Osteocyte (in vitro differentiated cells): ENCODE measurements at places on chromosomes 13 and 19. TPM values are rescaled to one million over a fixed set of nuclear protein-coding genes. Genes with fewer than 3 reads are reported as not detected.

GRCh38 chr13:29539856-29540255, 55.6 kb downstream of the SLC7A1 start:
- no peak for DNase-seq

- DNase-seq = no peak
Measured at GRCh38 chr13:64305246-64305645, 2889.6 kb upstream of the PCDH20 start.

DNA sequence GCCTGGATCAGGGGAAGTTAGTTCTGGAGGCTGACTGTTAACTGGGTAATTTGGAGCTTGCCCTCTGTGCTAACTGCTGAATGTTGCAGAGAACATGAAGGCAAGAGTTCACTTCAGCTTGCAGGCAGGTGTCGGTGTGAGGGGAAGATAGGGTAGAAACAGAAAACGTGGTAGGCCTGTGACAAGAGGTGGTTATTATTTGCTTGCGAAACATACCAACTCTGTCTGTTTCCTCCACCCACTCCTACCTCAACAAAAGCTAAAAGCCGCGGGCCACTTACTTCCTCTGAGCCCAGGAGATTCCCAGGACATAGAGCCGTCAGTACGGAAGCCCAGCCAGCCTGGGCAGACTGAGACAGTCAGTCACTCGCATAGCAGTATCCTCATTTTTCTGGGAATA, 119.2 kb upstream of the ABCC4 start:
- DNase-seq = peak; percentile 27

DNA sequence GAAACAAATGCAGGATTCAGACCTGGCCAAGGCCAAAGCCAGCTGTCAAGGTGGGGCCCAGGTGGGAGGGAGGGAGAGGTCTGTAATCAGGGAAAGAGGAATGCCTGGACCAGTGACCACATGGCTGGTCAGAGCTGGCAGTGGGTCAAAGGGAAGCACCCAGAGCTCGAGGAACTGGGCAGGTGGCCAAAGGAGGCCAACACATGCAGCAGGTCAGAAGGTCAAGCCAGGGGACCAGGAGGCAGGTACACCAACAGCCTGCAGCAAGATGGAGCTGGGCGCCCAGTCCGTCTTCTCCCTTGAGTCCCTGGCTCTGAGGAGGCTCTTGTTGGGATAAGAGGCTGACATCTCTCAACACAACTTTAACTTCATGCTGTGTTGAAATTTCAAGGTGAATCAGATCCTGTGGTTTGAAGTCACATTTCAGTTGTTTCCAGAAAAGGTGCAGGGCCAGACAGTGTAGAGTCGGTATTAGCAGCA, 17.1 kb downstream of the GPATCH1 start:
- no peak for DNase-seq

Gene UBE2L5
- total RNA-seq = not detected in 2 replicates

GRCh38 chr13:31913459-31913858, 118.1 kb upstream of the FRY start:
- DNase-seq = no peak

DNA sequence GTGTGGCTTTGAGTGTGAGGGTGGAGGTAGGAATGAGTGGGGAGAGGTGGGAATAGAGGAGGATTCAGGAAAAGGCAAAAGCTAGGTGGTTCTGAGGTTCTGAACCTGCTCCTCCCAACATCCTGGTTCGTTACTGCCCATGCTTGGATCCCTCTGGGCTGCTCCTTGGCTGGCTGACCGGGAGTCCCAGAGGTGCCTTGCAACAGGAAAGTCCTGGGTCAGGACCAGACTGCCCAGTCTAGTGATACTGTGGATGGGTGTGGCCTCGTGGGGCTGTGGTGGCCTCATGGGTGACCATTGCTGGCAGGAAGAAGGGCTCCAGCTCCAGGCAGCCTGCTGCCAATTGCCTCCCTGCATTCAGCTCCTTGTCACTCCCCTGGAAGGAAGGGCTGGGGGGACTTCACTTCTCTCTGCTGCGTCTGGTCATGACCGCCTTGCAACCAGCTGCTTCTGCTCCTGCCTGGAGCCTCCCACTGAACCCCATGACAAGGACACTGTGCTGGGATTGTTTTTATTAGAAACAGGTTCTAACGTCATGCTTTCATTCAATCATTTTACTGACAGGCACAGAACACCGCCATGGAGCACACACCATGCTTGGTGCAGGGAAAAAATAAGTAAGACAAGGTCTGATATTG, 61.5 kb upstream of the UBL3 start:
- peak; percentile 59 for DNase-seq

DNA sequence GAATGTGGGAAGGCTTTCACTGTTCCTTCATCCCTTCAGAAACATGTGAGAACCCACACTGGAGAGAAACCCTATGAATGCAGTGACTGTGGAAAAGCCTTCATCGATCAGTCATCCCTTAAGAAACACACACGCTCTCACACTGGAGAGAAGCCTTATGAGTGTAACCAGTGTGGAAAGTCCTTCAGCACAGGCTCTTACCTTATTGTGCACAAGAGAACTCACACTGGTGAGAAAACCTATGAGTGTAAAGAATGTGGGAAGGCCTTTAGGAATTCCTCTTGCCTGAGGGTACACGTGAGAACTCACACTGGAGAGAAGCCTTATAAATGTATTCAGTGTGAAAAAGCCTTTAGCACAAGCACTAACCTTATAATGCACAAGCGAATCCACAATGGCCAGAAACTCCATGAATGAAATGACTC, 18.6 kb downstream of the ZNF177 start:
- DNase-seq = no peak

DNA sequence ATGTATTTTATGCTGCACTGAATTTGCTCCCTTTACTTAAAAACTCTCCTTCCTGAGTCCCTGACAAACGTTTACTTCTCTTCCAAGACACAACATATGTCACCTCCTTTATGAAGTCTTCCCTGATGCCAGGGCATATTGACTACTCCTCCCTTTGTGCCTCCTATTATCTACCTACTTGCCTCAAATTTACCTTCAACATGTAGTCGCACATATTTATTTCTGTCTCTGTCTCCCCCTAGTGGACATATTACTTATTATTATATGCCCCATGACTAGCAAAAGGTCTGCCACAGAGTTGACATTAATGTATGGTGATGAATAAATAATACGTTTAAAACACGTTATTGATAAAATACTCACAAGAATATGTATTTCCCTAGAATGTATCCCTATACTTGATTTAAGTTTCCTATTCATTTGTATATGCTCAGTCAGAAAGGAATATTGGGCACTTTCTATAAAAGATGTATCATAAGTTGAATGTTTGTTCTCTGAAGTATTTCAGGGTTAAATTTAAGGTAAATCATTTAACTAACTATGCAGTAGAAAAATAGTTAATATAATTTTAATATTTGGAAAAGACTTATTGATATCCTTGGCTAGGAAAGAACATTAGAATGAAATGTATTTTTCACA, 250.3 kb upstream of the ATXN8OS start:
- DNase-seq = no peak

- DNase-seq = no peak
Measured at GRCh38 chr19:45878043-45878794, 7.7 kb downstream of the IRF2BP1 start.

DNA sequence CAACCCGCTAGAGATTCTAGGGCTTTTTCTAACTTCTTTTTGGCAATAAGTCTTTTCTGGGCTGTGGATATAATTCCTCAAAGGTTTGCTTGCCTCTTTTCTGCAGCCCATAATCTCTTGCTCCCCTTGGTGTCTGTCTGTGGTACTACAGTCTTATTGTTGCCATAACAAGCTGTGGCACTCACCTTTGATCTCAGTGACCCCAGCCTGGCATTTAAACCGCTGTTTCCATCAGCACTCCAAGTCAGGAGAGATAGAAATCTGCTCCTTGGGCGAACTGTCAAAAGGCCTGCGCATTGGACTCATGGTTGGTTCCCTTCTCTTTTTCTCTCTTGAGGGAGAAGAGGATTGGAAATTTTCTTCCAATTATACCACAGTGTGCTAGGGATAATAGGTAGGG, 14.5 kb upstream of the MPHOSPH8 start:
- no peak for DNase-seq

- DNase-seq = peak; percentile 89
Measured at GRCh38 chr19:7507884-7508283, 8.0 kb upstream of the ZNF358 start.

- DNase-seq = no peak
Measured at GRCh38 chr13:20672772-20673171, 30.7 kb upstream of the IL17D start.

- DNase-seq = no peak
Measured at GRCh38 chr13:46520166-46520565, 32.8 kb upstream of the LRCH1 start.

- DNase-seq = peak; percentile 80
Measured at GRCh38 chr19:30656520-30657100, 284.4 kb downstream of the ZNF536 start.

Gene PRSS57
- total RNA-seq = not detected in 2 replicates

Gene PNMA8A
- total RNA-seq = 10.3 and 10.8 TPM in 2 replicates

Gene URAD
- not detected in 2 replicates for total RNA-seq

Gene SSBP4
- total RNA-seq = 82.9 and 102 TPM in 2 replicates
